ENCODE measurements at places on chromosomes 11 and 22. TPM values are rescaled to one million over a fixed set of nuclear protein-coding genes. Genes with fewer than 3 reads are reported as not detected.

The RAG1 gene
- polyA plus RNA-seq, result 1.4 TPM

DNA sequence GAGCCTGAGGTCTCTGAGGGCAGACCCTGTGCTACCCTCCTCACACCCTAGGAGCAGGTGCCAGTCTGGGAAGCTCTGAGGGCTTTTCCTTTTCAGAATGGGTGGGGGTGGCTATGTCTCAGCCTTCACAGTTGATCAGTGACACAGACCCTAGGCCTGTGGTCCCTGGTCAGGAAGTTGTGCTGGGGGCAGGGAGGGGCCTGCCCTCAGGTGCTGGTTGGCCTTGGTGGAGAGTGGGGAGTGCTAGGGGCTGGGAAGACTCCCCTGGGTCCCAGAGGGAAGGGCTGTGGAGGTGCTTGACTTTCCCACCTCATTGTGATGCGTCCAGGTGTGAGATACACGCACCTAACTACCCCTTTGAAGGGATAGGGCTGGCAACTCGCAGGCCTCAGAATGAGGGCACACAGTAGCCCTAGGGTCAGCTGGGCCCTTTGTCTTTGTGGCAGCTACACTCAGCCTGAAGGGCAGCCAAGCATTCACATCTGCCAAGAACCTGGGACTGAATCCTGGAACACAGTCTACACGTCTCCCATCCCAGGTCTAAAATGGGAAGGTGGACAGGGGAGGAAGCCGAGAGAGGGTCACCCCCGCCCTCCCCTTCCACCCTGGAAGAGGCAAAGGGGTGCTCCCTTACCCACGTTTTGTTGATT lies 31.2 kb upstream of the ATXN10 start:
- no peak for DNase-seq

DNA sequence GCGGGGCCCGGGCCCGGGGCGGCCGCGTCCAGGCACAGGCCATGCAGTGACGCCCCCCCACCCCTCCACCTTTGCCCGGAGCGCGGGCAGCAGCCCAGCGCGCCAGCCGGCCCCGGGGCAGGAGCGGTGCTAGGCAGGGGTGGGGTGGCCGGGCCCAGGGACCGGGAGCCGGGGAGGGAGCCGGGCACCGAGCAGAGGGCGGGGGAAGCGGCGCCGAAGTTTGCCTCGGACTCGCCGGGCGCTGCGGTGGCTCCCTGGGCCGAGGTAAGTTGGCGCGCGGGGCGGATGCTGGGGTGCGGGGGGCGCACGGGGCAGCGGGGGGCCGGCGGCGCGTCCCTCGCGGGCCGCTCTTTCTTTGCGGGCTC lies 332 bp downstream of the TEAD1 start:
- DNase-seq, result peak; percentile 38

GRCh38 chr11:22192289-22192641 lies 620 bp upstream of the ANO5 start:
- DNase-seq, result peak; percentile 37

DNA sequence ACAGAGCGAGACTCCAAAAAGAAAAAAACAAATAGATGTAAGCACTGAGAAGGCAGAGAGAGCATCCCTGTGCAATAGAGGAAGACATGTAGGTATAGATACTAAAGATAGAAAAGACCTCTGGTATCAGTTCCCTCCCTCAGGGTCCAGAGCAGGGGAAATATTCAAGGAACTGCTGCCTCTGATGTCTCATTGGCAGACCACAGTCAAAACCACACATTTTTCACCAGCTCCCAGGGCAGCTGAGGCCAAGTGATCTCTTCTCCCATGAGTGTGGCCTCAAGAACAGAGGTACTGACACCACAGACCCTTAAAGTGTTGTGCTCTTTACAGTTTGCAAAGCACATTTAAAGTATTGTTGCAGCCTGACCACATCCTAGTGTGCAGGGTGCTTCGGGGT lies 288.5 kb downstream of the NTM start:
- no peak for DNase-seq

DNA sequence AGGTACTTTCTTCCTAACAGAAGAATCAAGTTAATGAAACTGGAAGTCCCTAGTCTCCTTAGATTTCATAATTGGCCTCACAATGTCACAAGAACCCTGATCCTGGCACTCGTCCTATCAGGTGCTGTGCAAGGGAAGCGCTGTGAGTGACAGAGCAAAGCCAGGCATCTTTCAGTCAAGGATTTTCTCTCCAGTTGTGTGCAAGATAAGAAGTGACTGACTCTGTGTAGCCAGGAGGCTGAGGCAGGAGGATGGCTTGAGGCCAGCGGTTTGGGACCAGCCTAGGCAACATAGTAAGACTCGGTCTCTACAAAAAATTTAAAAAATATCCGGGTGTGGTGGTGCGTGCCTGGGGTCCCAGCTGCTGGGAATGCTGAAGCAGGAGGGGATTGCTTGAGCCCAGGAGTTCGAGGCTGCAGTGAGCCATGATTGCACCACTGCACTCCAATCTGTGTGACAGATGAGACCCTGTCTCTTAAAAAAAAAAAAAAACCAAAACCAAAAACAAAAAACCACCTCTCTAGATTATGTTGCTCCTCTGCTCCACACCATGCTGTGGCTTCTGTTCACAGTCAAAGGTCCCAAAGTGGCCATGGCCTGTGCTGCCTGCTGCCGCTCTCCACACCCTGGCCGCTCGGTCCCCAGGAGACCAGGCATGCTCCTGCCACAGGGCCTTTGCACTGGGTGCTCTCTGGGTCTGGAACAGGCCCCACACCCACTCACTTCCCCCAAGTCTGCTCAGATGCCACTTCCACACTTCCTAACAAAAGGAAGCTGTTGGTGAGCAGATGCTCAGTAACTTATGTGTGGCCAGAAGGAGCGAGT lies 54.2 kb upstream of the CLDN5 start:
- no peak for DNase-seq

The PRG2 gene
- not detected for polyA plus RNA-seq

GRCh38 chr11:93123351-93123898 lies 74.4 kb downstream of the SLC36A4 start:
- peak; percentile 39 for DNase-seq

GRCh38 chr11:43736502-43737200 lies 56.1 kb downstream of the HSD17B12 start:
- no peak for DNase-seq

The SLC22A8 gene
- polyA plus RNA-seq, result not detected

DNA sequence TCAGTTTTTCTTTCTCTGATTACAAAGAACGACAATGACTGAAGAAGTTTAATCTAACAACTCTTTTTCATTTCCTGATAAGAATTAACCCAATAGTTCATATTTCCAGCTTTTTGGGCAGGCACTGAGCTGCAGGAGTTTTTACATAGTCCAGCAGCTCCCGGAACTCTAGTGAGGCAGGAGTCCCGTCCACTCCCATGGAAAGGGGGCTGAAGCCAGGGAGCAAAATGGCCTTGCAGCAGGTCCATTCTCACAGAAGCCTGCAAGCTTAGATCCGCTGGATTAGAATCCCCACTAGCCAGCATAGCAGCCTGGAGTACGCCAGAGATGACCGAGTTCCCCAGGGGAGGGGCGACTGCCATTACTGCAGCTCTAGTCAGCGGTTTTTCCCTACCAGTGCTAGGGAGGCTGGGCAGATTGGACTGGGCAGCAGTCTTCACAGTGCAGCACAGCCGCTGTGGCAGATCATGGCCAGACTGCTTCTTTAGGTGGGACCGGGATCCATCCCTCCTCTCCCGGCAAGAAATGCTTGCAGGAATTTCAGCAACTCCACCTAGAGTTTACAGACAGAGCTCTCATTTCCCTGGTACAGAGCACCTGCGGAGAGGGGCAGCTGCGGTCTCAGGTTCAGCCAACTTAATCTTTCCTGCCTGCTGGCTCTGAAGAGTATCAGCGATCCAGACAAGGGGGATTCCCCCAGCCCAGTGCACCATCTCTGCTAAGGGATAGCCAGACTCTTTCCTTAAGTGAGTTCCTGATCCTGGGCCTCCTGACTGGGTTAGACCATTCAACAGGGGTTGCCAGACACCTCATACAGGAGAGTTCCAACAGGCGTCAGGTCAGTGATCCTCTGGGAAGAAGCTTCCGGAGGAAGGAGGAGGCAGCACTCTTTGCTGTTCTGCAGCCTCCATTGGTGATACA lies 742 bp upstream of the CASP4 start:
- DNase-seq, result peak; percentile 34

GRCh38 chr22:48320048-48320682 lies 1507.5 kb downstream of the BRD1 start:
- no peak for DNase-seq

- DNase-seq, result no peak
These were observed 26.5 kb downstream of the MUC6 start for GRCh38 chr11:1009991-1010390.

The LARGE1 gene
- 21.8 TPM for polyA plus RNA-seq

DNA sequence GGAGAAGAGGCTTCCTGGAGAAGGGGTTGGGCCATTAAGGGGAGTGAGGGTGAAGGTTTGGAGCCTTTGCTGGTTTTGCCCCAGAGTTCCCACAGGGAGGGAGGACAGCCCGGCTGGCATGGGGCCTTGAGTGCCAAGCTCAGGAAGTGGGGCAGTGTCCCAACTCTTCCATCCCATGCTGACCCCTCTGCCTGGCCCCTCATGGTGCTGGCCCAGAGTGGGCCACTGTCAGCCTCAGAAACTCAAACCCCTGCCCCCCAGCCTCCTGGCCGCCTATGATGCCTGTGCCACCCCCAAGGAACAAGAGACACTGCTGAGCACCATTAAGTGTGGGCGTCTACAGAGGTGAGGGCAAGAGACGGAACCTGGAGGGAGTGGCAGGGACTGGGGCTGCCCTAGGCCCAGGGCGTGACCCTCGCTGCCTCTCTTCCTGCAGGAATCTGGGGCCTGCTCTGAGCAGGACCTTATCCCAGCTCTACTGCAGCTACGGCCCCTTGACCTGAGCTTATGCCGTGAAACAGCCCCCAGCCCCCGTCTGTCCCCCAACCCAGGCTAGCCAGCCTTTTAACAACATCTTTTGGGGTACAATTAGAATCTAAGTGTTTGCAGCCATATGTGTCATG lies 5.4 kb downstream of the MUS81 start:
- DNase-seq, result no peak

The CD44 gene
- 44.5 TPM for polyA plus RNA-seq

The SMTNL1 gene
- 2.0 TPM for polyA plus RNA-seq

The RNF26 gene
- 37.1 TPM for polyA plus RNA-seq

Measured in testis (tissue), 5 donors.